Cerebellar nuclear complex (tissue), 1 donor: ENCODE measurements at places on chromosomes 1 and 21.

GRCh38 chr1:31701091-31701736 is 2.6 kb downstream of the COL16A1 start:
- no peak for DNase-seq

GRCh38 chr1:38197312-38198061 is 150.9 kb upstream of the POU3F1 start:
- no peak for DNase-seq

GRCh38 chr1:214469290-214469689 is 82.1 kb downstream of the PTPN14 start:
- DNase-seq = no peak

- no peak for DNase-seq
Measured at GRCh38 chr1:153959454-153959853, 1.0 kb upstream of the CRTC2 start.

- no peak for DNase-seq
Measured at GRCh38 chr21:42304556-42305454, 10.4 kb downstream of the TFF3 start.

GRCh38 chr1:205843036-205843859 is 6.7 kb downstream of the PM20D1 start:
- no peak for DNase-seq

DNA sequence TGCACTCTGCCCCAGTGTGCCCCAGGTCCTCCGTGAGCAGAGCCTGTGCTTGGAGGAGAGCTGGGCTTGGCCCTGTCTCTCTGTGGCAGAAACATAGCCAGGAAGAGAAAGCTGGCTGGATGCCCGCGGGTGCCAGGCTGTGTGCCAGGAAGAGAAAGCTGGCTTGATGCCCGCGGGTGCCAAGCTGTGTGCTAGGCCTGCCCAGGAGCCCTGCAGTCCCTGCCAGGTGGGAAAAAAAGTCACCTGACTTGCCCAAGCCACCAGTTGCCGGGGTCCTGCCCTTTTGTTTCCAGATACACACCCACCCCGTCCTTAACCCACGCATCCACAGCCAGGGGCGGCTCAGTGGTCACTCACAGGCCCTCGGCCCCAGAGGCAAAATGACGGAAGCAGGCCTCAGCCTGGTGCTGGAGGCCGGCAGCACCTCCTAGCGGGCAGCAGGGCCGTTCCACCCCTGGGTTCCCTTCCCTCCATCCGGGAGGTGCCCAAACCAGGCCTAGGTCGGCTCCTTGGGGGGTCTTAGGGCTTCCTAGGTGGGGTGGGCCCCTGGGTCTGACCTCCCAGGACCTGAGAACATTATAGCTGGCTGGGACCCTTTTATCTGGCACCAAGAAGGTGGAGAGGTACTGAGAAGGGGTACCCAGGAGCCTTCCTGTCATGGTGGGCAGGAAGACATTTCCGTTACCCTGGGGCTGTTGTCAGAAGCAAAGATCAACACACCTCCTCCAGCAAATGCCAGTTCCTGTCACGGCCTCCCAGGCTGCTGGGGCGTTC is 9.1 kb downstream of the ITGB2 start:
- DNase-seq = peak; percentile 69

GRCh38 chr21:41370840-41371684 is 9.2 kb downstream of the MX2 start:
- no peak for DNase-seq

DNA sequence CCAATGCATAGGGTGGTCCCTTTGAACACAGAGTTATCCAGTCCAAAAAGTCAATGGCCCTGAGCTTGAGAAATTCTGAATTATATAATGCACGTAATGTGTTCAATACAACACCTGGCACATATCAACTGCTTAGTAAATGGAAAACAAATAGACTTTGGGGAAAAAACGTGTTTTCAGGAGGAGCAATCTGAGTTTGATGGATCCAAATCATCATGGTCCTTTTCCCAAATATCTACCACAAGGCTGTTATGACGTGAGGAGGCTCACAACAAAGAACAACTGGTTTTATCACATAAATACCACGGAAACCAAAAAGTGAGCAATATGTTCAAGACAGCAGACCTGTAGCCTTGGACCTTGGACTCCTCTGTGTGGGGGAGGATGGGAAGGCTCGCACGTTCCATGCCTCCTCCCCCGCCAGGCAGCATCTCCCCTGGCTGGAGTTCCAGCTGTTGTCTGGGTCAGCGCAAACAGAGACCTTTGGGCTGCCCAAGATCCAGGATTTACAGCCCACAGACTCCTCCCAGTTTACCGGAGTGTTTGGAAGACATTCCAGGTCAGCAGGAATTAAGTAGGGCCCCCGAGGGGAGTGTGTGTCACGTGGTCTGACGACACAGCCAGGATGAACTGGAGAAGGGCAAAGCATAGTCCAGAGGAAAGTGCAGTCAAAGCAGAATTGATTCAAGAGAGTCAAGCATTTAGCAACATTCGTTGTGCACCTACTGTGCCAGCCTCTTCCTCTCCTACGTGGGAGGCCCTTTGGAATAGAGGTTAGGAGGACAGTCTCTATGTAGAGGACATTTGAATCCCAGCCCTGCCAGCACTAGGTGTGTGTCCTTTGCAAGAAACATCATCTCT is 32.2 kb upstream of the MED18 start:
- no peak for DNase-seq

- DNase-seq = no peak
Measured at GRCh38 chr1:22447621-22448111, 4.0 kb upstream of the ZBTB40 start.

GRCh38 chr1:215360758-215361157 is 206.3 kb upstream of the KCTD3 start:
- no peak for DNase-seq

DNA sequence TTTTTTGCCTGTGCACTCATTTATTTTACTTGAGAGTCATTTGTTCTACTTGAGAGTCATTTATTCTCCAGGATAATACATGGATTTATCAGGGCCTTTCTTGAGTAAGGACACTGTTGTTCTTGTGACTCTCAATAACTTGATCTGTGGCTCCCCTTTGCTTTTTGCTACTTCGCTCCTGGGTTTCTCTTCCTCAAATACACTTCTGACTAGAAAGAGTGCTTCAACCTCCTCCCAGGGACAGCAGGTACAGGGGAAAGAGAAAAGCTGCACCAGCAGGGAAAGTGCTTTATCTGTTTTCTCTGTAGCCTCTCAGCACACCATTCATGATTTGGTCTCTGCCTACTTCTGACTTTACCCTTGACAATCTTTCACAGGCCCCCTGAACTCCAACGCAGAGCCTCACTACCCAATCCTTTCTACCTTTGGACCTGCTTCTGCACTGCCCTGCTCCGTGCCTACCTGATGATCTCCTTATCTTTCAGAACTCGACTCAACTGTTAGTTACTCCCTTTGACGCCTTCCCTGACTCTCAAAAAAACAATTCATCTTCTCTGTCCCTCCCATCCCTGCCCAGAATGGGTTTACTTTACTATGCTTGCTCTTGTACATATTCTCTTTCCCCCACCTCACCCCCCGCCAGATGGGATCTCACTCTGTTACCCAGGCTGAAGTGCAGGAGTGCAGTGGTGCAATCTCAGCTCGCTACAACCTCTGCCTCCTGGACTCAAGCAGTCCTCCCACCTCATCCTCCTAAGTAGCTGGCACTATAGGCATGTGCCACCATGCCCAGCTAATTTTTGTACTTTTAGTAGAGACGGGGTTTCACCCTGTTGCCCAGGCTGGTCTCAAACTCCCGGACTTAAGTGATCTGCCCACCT is 15.6 kb upstream of the PIGM start:
- DNase-seq = no peak

GRCh38 chr1:83527987-83528386 is 470.9 kb downstream of the TTLL7 start:
- DNase-seq = no peak

DNA sequence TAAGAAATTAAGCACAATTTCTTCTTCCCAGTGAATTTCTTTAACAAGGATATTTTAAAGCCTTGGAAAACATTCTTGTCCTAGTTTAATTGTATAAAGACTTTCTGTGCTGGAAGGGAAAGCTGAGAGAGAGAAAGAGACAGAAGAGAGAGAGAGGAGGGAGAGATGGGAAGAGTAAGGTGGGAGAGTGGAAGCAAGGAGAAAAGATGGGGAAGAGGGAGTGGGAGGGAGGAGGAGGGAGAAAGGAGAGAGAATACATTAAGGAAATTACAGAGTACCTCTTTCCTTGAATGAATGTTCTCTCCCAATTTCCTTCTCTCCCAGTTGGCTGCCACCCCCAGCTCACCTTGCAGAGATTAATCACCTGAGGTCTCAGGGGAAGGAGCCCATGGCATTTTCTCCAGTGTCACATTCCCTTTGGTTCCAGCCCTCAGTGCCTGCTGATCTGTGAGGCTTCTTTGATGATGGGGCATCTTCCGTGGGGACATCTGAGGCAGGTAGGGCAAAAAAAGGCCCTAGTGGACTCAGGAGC is 32.4 kb upstream of the KCNA10 start:
- no peak for DNase-seq

DNA sequence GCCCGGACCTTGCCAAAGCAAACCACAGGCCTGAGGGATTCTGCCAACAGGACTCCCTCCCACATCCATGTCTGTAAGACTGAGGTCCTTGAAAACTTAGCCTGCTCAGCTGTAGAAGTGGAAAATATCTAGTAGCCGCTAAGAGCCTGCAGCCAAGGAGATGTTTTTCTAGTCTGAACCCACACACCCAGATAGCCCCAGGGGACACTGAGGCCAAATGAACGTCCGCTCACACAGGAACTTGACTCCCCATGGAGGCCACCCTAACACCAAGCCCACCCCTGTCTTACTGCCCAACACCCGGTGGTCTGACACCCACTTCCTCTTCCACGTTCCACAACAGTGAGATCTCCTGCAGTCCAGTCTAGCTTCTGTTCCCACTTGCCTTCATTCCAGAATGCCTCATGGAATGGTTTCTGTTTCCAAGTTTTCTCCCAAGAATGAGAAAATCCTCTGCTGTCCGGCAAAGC is 174.8 kb downstream of the PLPP3 start:
- DNase-seq = no peak

DNA sequence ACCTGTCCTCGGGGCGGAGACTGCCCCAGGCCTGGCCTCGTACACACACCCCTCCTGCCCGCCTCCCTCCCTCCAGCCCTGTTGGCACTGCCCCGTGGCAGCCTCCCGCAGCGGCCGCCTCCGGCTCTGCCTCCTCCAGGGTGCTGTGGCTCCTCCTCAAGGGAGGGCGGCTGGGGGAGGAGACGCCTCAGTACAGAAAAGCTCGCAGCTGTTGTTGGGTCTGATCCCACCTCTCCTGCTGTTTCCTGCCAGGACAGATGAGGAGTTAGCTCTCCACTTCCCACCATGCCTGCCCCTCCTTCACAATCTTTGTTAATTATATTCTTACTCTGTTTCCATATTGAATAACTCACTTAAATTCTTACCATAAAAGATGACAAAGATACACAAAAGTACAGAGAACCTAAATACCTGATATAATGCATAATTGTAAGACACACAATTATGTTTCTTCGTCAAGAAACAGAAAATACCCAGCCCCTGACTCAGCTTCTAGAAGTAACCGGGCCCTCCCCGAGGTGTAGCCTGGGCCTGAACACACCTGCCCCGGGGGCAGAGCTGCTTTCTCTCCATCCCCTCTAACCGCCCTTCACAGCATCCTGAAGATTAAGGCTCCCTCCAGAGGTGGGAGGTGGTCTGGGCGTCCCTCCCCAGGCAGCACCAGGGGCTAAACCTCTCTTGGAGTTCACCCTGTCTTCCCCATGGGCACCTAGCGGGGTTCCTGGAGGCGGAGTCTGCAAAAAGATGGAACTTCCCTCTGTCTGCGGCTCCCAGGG is 30.6 kb upstream of the COL6A1 start:
- no peak for DNase-seq

DNA sequence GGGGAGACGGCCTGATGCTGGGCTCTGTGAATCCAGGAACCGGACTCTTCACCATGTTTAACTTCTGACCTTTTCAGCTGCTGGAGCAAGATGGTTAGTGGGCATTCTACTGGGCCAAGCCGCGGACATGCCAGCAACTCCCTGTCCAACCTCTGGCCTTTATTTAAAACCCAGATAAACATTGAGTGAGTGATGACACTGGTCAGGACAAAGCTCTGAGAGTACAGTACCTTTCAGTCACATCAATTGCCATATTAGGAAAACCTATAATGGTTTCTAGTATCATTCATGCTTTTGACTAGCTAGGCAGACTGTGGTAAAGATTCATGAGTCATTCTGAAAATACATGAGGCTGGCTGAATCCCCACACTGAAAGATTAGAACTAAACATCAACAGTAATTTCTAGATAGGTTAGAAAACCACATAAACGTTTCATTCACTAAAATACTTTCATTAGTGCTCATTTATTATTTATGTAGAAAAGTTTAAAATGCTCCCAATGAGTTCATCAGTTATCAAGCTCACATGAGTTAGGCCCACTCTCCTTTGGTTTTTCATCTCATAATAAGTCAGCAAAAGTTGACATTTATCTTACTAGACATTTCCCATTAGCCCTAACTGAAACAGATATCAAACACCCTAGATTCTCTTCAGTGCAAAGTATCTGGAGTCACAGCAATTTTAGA is 7.1 kb upstream of the ACTA1 start:
- no peak for DNase-seq

DNA sequence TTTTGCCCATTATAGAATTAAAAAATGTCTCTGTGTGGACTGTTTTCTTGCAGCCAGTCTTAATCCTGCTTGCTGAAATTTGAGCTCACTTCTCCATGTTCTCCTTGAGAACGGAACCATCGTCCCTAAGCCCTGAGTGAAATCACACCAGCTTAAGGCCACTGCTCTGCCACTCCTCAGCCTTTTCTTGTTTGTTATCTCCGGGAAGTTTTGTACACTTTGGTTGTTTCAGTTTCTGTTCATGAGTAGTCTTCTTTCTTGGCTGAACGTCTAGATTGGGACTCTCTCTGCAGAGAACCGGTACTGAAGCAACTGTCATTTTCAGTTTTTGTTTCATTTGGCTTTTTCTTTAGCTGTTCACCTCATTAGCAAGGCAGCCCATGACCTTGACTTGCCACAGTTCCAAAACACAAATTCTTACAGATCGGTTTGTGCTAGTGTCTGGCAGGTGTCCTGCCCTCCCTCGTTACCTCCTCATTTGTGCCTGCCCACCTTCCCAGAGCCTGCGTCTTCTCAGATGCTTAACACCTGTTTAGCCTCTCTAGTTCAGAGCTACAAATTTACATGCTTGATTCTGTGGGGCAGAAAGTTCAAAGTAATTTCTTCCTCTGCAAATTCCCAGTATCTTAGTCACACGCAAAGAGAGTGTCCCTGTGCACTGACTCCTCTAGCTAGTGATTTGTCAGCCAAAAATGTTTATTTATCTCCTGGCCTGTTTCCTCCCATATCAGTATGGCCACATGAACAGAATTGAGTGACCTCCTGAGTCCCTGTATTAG is 12.4 kb downstream of the PSEN2 start:
- no peak for DNase-seq

GRCh38 chr1:101479945-101480344 is 243.1 kb downstream of the S1PR1 start:
- DNase-seq = no peak

GRCh38 chr1:87497380-87498203 is 168.9 kb downstream of the LMO4 start:
- DNase-seq = no peak

- no peak for DNase-seq
Measured at GRCh38 chr1:228174482-228175315, 9.1 kb downstream of the IBA57 start.

- no peak for DNase-seq
Measured at GRCh38 chr1:224325959-224326358, 4.0 kb downstream of the NVL start.
